COR-L47 (cell line): ENCODE measurements at places on chromosomes 6 and 20.
A peak's percentile ranks its signal among the peaks of the same experiment; 100 is the strongest.

GRCh38 chr6:45997875-45998506 lies 17.7 kb downstream of the CLIC5 start:
- no peak for DNase-seq

DNA sequence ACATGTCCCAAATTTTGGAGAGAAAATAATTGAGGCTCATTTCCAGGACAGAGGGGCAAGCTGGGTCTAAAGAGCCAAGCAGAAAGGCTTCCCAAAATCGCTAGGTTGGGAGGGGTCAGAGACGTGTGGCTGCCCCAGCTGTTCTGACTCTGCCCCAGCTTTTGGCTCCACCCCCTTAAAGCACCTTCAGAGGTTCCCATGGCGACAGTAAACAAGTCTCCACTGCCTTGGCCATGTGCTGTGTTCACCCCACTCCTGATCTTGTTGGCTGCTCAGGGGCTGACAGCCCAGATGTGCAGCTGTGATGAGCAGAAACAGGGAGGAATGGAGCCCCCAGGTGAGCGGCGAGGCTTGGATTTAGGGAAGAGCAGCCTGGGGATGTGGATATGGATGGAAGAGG lies 72.8 kb upstream of the SPTLC3 start:
- no peak for DNase-seq

DNA sequence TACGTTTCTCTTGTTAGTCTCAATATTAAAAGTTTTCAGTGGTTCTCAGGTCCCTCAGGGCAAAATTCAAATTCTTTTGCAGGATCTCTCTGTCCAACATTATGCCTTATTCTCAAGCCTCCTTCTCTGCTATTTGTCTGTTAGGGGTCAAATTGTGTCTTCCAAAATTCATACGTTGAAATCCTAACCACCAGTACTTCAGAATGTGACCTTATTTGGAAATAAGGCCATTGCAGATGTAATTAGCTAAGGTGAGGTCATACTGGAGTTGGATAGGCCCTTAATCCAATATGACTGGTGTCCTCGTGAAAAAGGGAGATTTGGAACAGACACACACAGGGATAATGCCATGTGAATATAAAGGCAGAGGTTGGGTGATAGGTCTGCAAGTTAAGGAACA lies 64.1 kb upstream of the ADGRF1 start:
- no peak for DNase-seq

DNA sequence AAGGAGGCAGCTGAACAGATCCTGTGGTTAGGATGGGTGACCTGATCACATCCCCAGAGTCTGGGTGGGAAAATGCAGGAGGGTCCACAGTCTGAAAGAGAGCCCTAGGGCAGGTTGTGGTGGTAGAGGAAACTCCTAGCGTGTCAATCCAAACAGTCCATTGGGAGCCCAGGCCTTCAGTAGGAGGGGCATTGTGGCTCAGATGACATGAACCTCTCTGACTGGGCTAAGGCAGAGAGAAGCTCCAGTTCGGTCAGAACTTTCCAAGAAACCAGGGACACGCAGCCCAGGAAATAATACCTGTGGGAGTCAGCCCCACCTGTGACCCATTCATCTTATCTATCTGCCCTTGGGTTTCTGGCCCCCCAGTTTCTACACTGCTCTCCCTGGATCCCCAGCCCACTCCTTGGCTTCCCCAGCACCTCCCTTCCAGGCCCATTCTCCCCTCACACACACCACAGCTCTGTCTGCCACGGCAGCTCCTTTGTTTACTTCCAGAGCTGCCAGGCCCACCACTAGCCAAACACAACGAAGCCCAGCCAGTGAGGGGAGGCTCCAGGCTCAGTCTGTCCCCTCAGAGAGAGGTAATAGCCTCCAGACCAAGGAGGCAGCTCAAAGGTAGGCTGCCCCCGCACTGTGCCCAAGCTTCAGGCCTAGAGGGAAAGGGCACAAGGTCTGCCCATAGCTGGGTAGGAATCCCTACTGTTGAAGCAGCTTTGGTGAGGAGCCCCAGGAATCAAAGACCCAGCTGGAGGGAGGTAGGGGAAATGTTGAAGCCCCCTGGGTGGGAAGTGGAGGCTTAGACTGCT lies 6.2 kb downstream of the GDF5 start:
- no peak for DNase-seq

- DNase-seq, result no peak
Measured at GRCh38 chr6:12467706-12468670, 177.8 kb downstream of the EDN1 start.

- DNase-seq, result no peak
Measured at GRCh38 chr20:61037498-61037897, 214.6 kb upstream of the CDH4 start.

- DNase-seq, result peak; percentile 85
Measured at GRCh38 chr20:2102585-2103460, 1.2 kb downstream of the STK35 start.

DNA sequence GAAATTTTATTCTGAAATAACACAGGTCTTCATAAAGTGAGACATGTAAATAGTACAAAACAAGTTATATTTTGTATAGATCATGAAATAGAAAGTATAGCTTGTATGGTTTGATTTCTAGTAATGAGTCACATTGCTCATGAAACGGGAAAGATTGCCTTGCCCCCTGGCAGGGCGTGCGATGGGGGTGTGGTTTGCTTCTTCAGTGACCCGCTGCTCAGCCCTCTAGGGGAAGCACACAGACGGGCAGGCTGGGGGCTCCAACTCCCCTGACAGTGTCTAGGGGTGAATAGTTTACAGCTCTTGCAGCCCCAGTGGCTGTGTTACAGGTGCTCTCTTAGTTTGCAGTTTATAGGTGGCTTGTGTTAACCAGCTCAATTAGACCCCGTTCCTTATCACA lies 170.5 kb upstream of the RGS17 start:
- DNase-seq, result no peak

DNA sequence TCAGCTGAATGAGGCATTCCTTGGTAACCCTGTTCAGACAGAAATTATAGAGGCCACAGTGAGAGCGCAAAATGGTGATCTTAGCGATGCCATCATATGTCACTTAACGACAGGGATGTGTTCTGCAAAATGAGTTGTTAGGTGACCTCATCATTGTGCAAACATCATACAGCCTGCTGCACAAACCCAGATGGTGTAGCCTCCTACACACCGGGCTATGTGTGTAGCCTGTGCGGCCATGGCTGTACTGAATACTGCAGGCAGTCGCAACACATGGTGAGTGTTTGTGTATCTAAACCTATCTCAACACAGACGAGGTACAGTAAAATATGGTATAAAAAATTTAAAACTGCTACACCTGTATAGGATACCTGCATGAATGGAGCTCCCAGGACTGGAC lies 234.1 kb upstream of the PMEPA1 start:
- no peak for DNase-seq

- no peak for DNase-seq
Measured at GRCh38 chr6:170374571-170375444, 68.2 kb downstream of the FAM120B start.

DNA sequence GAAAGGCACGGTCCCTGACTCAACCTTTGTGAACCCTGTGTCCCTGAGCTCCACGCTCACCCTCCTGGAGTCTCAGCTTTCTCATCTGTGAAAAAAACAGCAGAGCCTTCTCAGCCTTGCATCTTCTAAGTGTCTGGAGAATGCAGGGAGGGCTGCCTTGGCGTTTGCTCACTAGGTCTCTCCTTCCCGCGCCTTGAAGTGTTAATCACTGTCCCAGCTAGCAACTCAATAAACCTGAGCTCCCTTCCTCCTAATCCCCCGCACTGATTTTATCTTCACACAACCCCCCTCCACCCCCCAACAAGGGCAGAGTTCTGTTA lies 34.9 kb upstream of the FOXC1 start:
- DNase-seq, result no peak

DNA sequence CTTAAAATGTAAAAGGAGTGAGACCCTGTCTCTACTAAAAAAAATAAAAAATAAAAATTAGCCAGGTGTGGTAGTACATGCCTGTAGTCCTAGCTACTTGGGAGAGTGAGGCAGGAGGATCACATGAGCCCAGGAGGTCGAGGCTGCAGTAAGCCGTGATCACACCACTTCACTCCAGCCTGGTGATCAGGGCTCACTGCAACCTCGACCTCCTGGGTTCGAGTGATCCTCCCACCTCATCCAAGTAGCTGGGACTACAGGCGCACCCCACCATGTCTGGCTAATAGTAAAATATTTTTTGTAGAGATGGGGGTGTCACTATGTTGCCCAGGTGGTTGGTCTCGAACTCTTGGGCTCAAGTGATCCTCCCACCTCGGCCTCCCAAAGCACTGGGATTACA lies 8.1 kb upstream of the FOXS1 start:
- DNase-seq, result no peak

DNA sequence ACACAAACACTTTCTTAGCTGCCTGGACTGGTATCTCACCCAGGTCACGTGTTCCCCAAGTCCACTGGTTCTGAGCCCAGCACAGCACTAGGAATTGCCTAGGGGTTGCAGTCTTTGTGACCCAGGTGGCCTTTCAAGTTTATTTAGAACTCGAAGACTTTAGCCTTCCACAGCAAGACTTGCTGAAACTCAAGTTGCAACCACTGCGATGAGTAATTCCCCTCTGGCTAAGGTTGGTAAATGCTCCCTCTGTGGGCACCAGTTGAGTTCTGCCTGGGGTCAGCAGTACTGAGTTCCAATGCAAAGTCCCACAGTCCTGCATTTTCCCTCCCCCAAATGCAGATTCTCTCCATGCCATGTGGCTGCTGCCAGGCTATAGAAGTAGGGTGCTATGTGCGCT lies 77.6 kb upstream of the MOCS1 start:
- DNase-seq, result no peak

- DNase-seq, result no peak
Measured at GRCh38 chr20:33864324-33864963, 53.3 kb downstream of the CHMP4B start.

DNA sequence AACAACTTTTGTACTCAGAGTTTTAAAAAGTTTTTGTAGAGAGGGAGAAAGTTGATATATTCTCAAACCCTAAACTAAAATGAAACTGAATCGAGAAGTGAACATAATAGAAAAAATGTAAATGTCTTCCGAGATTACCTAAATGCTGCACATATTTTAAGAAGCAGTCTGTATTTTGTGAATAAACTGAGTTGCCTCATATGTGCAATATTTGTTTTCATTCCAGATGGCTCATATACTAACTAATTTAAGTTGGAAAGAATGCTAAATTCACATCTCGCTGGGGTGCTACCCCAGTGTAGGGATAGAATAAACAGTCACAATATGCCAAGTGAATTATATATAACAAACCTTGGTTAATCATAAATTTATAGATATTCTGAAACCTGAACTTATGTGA lies 285.9 kb upstream of the THEMIS start:
- DNase-seq, result no peak

DNA sequence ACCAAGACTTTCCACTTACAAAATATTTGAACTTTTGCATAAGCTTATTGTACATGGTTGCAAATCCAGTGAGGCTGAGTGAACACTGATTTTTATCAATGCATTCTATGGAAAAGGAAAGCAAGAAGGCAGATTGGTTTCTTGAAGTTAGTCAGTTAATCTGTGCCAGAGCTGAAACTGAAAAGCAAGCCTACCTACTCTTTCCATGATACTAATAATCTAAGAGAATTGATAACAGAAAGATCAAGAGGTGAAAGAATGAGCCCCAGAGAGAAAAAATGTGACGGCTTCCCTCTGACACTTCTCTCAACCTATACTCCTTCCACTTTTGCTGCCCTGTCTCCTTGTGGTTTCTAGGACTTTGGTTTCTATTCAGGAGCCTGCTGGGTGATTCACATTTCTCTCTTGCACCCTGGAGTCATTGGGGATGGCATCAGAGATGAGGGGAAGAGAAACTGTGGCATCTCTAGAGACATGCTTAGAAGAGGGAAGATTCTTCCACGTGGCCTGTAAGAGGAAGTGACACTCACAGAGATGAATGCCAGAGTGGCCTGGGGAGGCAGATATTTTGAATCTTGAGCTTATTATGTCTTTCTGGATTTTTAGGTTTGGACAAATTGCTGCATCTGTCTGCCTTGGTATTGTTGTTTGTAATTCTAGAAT lies 158.6 kb upstream of the RIMS1 start:
- DNase-seq, result no peak

GRCh38 chr20:11978496-11978895 lies 60.8 kb downstream of the BTBD3 start:
- DNase-seq, result no peak

DNA sequence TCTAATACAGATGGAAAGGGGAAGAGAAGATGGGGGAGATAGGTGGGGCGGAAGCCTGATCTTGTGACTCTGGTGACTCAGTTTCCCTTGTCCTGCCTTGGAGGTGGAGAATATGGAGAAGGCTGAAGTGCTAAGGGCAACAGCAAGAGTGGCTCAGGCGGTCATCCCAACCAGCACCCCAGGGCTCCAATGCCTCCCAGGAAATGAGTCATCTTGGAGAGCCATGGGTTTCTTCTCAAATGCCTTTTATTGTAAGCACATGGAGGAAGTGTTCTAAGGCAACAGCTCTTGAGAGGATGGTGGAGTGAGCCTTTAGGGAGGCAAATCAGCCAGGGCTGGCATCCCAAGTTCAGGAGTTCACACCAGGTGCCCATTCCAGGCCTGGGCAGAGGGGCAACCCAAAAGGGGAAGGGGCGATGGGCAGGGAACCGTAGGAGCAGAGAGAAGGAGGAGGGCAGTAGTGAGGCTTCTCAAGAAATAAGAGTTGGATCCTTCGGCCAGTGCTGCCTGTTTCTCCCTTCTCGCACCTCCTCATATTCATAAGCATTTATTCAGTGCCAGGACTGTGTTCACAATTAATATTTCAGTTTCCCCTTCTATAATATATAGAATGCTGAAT lies 13.2 kb upstream of the AHCY start:
- no peak for DNase-seq

GRCh38 chr6:130134582-130134981 lies 88.2 kb downstream of the SAMD3 start:
- no peak for DNase-seq

GRCh38 chr20:58196402-58197184 lies 31.9 kb downstream of the ANKRD60 start:
- DNase-seq, result no peak

GRCh38 chr6:135054226-135054568 lies 425 bp downstream of the HBS1L start:
- no peak for DNase-seq

- DNase-seq, result no peak
Measured at GRCh38 chr6:161613711-161614110, 339.9 kb upstream of the AGPAT4 start.

- no peak for DNase-seq
Measured at GRCh38 chr6:116876107-116876506, 935 bp upstream of the RFX6 start.

DNA sequence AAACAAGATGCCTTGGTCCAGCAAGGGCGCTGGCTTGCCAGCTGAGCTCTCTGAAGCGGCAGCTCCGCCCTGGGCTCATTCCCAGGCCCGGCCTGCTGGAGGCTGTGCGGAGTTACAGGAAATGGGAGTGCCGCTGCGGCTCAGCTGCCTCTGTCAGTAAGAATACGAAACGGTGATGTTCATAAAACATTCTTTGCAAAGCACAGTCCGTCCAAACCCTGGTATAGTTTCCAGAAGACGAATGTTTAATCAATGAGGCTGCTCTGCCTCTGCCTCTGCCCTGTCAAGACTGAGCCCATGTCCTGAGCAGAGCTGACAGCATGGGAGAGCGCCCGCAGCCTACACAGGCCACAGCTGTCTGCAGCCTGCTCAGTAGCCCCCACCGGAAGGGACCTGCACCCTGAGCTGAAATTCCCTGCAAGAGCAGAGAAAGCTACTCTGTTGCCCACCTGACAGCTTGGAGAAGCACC lies 153.3 kb upstream of the SNX9 start:
- no peak for DNase-seq

- no peak for DNase-seq
Measured at GRCh38 chr6:91166271-91167046, 579.6 kb upstream of the MAP3K7 start.

GRCh38 chr6:44463728-44464450 lies 76.4 kb downstream of the CDC5L start:
- no peak for DNase-seq

GRCh38 chr20:46895906-46896242 lies 1.2 kb downstream of the EYA2 start:
- no peak for DNase-seq
